ENCODE measurements at places on chromosomes 2 and 18.

DNA sequence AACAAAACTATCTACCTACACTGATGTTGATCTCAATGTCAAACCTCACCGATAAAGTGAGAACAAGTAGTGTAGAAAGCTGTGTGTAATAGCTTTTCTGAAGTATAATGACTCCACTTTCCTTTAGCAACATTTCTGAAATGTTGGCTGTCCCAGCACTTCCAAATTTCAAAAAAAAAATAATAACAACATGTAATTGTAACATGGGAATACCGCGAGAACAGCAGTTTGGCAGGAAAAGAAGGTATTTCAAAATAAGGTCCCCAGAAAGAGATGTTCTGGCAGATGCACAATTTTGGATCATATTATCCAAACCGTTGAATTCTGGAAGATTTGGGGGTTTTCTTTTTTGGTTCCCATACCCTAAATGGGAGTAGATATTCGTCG lies 352.0 kb downstream of the ARHGAP15 start:
- no peak for DNase-seq

DNA sequence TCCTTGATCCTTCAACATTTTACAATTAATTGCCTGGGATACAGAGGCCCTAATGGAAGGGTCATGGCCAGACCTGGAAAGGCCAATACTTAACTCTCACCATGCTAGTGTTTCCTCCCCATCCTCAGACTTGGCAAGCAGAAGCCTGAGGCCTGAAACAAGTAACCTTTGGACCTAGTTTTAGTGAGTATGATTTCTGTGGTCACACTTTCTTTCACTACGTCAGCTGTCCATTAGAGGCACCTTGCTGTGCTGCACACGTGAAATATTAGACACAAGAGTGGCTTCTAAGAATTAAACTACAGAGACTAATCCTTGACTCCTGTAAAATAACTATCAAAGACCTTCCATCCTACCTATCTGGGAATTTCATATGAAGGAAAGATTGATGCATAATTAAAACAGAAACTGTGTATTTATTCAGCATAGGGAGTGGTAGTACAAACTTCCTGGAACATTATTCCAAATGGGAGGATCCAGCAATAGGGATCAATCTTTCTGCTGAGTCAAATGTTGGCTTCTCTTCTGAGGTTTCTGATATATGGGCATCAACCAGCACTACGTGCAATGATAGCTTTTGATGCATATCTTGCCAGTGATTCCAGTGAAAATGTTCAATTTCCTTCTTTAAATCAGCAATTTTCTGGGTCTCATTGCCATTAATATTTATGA lies 249.7 kb downstream of the IKZF2 start:
- no peak for DNase-seq

DNA sequence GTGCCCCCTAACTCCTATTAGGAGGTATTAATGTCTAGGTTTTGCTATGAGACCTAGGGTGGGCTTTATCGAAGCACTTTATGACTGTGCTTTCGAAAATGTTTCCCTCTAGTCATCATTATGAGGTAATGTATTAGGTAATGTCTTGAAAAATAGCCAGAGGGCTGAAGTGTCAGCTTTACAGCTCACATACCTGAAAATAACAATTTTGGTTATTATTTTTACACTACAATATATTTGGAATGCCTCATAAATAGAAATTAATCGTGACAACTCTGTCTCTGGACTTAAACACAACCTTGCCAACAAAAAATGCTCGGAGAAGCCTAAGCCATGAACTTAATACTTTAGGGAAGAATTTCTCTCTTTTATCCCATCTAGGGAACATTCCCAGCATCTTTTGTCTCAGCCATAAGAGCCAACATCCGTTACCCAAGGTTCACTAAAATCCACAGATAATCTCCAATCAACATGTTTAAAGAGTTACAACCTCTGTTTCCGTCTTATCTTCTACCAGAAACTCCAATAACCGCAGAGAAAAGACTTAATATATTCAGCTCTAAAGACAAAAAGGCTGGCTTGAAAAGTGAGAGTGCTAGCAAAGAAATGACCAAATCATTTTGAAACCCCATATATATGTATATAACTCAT lies 130.9 kb upstream of the RND3 start:
- DNase-seq = no peak

GRCh38 chr2:161223139-161223732 lies 63.0 kb downstream of the TANK start:
- DNase-seq = no peak

GRCh38 chr18:76405681-76406356 lies 89.2 kb downstream of the ZNF516 start:
- peak; percentile 29 for DNase-seq

DNA sequence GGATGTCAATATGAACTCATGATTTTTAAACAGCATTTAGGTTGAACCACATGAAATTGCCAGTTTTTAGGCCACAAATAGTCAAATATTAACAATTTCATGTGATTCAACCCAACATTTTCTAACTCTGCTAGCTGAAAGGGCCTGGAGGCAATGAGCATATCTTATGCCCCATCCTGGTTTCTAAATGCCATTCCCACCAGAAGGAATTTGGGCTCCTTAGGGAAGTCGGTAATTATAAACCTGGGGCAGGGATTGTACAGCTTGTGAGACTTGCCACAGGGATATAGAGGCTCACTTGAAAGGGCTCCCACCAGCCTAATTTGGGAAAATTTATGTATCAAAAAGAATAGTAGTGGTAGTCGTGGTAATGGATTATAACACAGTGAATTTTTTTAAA lies 178.4 kb upstream of the ALPP start:
- no peak for DNase-seq

GRCh38 chr2:40487602-40488001 lies 35.7 kb upstream of the SLC8A1 start:
- no peak for DNase-seq

GRCh38 chr18:22741318-22741717 lies 191.8 kb upstream of the RBBP8 start:
- DNase-seq = no peak

GRCh38 chr2:29560030-29560429 lies 361.4 kb downstream of the ALK start:
- no peak for DNase-seq

GRCh38 chr2:18209934-18210639 lies 331.6 kb downstream of the KCNS3 start:
- no peak for DNase-seq

GRCh38 chr2:230097841-230098240 lies 29.1 kb upstream of the SLC16A14 start:
- no peak for DNase-seq

- no peak for DNase-seq
Measured at GRCh38 chr2:182763311-182763912, 47.4 kb downstream of the DNAJC10 start.

DNA sequence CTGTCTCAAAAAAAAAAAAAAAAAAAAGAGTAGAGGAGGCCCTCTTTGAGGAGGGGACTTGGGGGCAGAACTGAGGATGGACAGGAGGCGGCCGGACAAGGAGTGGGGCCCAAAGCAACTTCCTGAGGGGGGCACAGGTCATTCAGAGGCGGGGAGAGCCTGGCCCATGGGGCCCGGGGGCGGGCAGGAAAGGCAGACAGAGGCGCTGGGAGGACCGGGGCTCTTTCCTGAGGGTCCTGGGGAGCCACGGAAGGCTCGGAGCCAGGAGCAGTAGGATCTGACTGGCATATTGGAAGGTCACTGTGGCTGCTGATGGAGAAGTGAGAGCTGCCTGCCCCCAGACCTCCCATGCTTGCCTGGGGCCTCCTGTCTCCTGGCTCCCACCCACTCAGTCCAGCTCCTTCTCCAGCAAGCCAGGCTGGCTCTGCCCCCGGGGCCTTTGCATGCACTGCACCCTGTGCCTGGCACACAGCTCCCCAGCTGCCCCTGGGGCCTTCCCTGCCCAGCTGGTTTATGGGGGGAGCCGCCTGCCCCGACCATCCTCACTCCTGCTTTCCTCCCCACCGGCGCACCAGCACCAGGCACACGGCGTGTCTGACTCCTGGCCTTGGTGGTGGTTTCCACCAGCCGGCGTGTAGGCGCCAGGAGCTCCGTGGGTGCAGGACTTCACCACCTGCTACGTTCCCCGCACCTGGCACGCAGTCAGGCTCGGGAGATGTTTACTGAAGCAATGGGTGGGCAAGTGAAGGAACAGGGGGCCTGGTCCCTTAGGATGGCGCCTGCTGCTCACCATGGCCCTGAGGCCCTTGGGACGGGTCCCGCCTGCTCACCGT lies 5.6 kb downstream of the ESPNL start:
- DNase-seq = no peak

- DNase-seq = no peak
Measured at GRCh38 chr2:168920504-168921157, 19.5 kb downstream of the G6PC2 start.

DNA sequence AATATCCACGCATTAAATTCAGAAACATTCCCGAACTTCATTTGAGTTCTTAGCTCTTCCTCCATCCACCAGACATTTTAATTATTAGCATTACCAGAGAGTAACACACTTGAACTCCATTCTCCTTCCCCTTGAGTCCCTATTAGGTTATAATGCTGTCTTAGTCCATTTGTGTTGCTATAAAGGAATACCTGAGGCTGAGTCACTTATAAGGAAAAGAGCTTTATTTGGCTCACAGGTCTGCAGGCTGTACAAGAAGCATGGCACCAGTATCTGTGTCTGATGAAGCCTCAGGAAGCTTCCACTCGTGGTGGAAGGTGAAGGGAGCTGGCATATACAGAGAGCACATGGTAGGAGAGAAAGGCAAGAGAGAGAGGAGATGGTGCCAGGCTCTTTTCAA lies 25.4 kb downstream of the TBC1D8 start:
- no peak for DNase-seq

DNA sequence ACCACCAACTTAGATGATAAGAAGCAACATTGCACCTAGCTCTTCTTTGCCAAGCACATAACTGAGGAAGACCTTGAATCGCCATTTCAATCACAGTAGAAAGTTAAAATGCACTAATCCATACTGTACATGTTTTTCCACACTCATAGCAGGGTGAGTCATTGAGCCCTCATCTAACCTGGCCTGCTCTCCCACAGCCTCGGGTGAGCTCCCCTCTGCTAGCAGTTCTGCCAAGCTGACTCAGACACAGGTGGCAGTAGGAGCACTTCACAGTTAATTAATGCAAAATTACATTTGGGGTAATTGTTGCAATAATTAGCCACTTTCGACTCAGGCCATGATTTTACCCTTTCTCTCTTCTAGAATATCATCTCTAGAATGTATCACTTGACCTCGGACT lies 1632.8 kb upstream of the CELF4 start:
- DNase-seq = no peak

DNA sequence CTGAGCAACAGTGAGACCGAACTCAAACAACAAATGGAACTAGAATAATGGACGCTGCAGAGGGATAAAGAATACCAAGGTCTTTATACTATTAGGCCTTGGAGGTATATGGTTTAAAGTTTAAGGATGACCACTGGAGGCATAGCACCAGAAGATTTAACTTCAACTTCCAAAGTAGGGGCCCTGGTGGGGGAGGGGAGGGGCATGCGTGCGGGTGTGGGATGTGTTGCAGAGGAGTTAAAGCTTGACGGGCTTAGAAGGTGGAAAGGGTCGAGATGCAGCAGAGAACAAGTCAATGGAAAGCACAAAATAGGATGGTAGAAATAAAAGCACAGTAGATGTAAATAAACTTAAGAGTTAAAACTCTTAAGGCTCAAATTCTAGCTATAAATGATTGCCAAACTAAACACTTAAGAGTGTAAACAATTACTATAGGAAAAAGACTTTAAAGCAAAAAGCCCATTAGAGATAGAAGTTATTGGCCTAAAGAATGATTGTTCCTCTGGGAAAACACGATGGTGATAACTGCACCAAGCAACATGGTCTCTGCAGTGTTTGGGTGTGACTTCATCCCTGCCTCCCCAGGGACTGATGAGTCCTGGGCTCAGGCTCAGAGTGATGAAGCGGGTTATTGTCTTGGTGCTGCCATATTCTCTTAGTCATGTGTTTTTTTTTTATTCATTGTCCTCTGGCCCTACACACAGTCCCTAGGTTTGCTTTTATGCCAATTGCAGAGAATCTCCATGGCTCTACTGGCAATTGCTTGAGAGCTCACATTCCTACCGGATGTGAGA lies 13.0 kb downstream of the RRM2 start:
- DNase-seq = no peak
